ENCODE measurements at places on chromosomes 7 and 10.

DNA sequence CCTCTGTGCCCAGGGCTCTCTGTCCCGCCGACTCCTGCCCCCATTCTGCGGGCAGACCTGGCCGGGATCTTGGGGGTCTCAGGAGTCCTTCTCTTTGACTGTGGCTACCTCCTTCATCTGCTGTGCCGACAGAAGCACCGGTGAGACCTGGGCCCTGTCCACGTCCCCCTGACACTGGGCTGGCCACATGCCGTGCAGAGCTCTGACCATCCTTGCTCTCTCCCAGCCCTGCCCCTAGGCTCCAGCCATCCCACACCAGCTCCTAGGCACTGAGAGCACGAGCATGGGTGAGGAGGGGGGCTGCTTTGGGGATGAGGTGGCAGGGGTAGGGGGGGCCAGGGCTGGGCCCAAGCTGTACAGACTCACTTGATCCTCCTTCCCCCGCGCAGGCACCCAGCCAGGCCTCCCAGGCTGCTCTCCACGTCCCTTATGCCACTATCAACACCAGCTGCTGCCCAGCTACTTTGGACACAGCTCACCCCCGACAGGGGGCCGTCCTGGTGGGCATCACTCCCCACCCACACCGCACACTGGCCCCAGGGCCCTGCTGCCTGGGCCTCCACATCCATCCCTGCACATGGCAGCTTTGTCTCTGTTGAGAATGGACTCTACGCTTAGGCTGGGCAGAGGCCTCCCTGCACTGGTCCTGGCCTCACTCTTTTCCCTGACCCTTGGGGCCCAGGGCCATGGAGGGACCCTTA is 4.8 kb upstream of the PILRB start:
- no peak for DNase-seq

GRCh38 chr10:86300399-86300925 is 66.1 kb downstream of the GRID1 start:
- no peak for DNase-seq

DNA sequence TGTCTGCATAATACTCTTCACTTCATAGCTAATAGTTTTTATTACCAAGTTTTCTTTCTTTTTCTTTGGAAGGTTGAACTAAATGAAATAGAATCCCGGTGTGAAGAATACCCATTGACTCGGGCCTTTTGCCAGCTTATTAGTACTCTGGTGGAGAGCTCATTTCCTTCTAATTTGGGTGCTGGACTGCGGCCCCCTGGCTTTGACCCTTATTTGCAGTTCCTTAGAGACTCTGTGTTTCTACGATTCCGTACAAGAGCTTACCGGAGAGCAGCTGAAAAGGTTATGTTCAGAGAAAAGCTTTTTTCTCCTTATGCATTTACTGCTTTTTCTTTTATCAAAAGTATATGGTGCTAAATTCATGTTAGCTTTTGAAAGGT is 40.2 kb downstream of the NUP205 start:
- DNase-seq, result no peak

GRCh38 chr7:101232141-101232850 is 5.3 kb downstream of the CLDN15 start:
- DNase-seq, result no peak
